ENCODE measurements at places on chromosomes 7 and 10.

DNA sequence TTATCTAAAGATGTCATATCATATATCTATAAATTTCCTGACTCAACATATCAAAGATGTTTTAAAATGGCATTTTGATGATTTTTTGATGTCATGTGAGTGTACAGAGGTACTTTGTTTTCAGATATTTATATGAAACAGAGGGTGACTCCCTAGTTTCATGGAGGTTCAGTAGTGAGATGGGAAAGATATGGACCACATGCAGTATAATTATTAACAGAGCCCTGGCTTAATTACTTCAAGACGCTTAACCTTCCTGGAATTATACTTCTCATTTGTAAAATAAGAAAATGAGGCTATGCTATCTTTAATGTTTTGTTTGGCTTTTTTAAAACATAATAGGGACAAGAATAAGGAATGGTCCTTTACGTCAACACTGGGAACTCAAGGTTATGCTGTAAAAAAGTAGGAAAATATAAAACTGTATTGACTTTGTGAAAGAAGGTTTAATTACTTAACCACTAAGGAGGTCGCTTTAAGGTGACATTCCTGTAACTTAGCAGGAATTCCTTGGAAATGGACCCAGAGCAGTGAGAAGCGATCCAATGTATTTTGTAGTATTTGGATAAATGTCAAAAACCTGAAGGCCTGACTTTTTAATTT lies 821.0 kb upstream of the IGFBP3 start:
- no peak for DNase-seq

GRCh38 chr7:155122831-155123230 lies 52.7 kb downstream of the HTR5A start:
- DNase-seq: no peak

GRCh38 chr7:27869056-27869455 lies 129.1 kb downstream of the TAX1BP1 start:
- DNase-seq: no peak

DNA sequence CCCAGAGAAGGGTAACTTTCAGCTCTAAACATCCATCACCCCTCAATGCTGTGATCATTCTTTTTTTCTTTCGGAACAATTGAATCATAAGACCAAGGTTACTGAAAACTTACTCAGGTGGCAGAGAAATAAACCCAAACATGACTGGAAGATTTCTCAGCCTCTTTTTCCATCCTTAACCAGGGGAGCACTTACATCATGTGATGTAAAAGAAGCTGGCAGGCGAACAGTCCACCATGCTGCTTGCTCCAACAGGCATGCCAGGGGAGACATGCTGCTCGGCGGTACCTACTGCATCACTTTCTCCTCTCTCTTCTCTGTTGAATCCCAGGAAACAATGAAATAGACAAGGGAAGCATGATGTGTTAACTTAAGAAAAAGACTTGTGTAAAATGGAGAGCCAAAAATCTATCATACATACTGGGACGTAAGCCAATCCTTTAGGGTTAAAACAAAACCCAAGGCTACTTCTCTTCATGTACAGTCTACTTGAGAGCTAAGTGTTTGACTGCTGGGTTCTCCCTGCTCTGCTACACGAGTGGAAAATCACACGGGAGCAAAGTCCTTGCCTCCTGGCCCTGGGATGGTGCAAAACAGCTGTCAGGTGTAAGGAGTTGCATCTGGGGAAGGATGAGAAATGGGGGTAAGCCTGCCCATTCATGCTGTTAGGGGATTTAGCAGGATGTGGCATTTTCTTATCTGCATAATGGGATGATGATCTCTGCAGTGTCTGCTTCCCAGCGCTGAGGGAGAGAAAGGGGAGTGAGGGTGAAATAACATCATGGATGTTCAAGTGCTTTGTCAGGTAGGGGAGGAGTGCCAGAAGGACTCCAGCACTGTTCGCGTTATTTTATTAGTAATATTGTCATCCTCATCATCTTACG lies 64.3 kb upstream of the ZNF438 start:
- DNase-seq: no peak

- no peak for DNase-seq
Observed at GRCh38 chr7:25312968-25313367, 84.7 kb upstream of the NPVF start.

GRCh38 chr10:100982916-100983830 lies 4.1 kb downstream of the MRPL43 start:
- no peak for DNase-seq

- no peak for DNase-seq
Observed at GRCh38 chr10:3574451-3574850, 210.6 kb downstream of the KLF6 start.
